ENCODE measurements at places on chromosomes 4 and X.

GRCh38 chr4:120694973-120695372, 227.6 kb downstream of the PRDM5 start:
- no peak for DNase-seq

DNA sequence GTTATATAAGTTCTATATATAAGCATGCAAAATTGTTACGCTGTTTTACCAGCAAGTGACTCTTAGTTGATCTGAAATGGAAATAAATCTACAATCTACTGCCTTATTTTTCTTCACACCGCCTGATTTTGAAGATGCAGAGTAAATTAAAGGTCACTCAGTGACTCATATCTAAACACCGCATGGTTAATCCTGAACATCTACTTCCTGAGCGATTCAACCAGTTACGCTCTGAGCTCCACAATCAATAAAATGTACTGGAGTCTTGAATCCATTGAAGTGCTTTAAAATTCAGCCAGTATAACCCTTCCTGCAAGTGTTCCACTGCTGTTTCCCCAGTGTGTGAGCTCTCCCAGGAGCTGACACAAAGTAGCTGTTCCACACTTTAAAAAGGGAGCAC, 192.8 kb downstream of the SLC7A11 start:
- no peak for DNase-seq

DNA sequence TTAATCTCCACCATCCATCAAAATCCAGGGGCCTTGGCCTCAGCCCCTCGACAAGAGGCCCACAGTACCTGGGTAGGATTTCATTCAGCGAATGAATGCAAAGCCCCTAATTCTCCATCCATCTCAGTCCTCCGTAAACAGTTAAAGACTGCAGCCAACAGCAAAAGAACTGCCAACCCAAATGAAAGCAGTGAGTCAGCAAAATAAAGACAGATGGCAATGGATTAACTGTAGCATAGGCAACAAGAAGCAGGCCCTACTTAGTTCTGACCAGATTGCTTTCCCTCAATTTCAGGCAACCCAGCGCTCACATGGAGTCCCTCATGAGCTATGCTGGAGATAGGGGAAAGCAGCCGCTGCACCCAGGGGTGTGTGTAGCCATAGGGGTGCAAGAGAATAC, 21.4 kb downstream of the PLAC1 start:
- DNase-seq: peak; percentile 51

DNA sequence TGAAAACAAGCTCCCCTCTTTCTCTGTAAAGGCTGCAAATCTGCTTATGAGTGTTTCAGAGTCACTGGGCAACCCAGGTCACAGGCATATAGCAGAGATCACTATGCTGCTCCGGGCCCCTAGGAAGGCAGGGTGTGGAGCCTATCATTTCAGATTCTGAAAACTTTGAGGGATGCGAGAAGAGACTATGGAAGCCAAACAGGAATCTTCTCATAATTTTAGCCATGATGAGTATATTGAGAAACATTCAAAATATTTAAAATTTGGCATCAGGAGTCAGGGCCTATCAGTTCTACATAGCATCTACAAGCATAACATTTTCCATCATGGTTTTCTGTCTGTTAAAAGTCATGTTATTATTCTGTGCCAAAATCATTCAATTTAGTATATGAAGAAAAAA, 61.7 kb upstream of the ATXN3L start:
- no peak for DNase-seq

DNA sequence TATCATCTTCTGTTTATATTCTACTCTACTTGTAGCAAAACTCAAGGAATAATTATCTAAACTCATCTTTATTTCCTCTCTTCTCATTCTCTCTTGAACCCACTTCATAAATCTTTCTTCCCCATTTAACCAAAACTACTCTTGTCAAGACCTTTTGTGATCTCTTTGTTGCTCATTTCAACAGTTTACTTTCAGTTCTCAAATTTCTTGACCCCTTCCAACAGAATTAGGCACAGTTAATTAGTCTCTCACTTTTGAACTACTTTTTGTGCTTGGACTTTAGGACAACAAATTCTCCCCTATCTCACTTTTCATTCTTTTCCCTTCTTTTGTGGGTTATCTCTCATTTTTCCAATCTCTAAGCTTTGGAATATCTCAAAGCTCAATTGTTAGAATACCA, 27.4 kb upstream of the CAMK2D start:
- DNase-seq: no peak

DNA sequence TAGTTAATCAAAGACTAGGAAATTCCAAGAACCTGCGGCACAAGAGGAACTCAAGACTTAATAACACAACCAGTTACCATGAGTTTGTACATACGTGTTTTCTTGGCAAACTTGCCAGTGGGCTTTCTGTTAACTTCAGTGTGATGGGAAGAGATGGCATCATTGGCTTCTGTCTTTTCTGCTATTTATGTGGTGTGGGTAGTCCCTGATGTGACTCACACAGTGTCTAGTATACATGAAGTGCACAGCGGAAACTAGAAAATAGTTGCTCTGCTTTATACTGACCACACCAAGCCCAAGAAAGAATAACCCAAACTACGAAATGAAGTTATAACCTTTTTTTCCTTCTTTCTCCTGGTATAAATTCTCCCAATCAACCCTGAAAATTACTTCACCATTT, 24.5 kb downstream of the DAPP1 start:
- no peak for DNase-seq

GRCh38 chr4:56607926-56608325, 73.2 kb downstream of the HOPX start:
- DNase-seq: no peak

DNA sequence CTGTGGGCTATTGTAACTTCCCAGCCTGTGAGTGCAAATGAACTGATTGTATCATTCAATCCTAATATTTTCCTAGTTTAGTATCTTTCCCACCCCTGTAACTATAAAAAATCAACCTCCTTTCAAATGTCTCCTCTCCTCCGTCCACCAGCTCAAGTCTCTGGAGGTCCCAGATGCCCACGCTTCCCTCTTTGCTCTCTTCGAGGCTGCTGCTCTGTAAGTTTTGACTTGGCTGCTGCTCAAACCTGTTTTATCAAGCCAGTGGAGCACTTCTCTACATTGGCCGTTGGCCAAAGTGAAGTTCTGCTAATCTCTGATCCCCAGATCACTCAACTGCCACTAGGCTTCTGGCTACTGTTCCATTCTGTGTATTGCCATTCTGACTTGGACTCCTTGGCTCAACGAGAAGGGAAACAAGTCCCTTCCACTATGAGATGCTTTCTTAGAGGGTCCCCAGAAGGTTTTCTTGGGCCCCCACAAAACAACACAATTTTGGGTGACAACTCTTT, 60.7 kb upstream of the RAPGEF2 start:
- DNase-seq: peak; percentile 99

GRCh38 chr4:20723019-20723418, 22.8 kb downstream of the PACRGL start:
- DNase-seq: no peak

- DNase-seq: no peak
Observed at GRCh38 chr4:146334862-146335449, 120.6 kb downstream of the REELD1 start.

DNA sequence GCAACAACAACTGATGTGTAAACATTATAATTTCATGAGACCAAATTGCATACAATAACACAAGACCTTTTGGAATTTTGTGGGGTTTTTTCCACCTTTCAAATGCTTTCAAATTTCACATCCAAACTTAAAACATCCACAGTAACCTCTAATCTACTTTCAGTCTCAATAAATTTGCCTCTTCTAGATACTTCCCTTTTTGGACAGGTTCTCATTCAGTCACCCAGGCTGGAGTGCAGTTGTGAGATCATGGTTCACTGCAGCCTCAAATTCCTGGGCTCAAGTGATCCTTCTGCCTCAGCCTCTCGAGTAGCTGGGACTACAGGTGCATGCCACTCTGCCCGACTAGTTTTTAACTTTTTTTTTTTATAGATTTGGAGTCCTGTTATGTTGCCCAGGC, 556.6 kb downstream of the NLGN4X start:
- DNase-seq: no peak

GRCh38 chr4:140136509-140136908, 17.5 kb downstream of the MAML3 start:
- no peak for DNase-seq

- no peak for DNase-seq
Observed at GRCh38 chr4:154039435-154040343, 250.8 kb upstream of the SFRP2 start.

DNA sequence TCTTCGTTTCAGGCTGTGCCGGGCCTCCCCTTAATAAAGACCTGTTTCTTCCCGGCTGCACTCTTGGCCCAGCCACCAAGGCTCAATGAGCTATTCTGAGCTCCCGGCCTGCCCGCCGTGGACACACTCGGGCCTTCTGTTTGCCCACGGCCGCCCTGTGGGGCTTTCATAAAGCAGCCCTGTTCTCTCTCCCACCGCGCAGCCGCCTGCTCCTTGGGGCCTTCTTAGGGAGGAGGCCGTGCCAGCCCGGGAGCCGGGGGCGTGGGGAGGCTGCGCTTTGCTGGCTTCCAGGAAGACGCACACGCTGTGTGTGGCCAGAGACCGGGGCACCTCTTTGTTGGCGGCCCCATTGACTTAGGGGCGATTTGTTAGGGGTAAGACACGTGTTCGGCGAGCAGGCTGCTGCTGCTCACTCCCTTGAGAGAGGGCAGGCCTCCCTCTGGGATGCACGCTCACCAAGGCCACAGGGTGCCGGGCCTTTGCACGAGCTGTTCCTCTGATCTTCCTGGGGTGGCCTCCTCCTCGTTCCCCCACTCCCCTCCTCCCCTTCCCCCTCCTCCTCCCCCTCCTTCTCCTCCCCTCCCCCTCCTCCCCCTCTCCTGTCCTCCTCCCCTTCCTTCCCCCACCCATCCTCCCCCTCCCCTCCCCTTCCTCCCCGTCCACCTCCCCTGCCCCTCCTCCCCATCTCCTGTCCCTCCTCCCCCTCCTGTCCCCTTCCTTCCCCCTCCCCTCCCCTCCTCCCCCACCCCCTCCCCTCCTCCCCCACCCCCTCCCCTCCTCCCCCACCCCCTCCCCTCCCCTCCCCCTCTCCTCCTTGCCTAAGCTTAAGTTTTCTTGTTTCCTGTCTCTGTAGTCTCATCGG, 11.3 kb downstream of the BLOC1S4 start:
- DNase-seq: peak; percentile 32

DNA sequence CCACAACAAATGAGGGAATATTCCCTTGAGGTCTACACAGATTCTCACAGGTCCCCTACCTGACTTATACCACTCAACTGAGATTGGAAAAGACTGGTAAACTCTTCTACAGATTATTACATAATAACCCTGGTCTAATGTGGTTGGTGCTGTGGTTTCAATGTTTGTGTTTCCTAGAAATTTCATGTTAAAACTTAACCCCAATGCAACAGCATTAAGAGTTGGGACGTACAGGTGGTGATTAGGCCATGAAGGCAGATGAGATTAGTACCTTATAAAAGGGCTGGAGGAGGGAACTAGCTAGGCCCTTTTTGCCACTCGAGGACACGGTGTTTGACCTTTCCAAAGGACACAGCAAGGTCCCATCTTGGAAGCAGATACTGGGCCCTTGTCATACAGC, 84.3 kb upstream of the TAPT1 start:
- peak; percentile 30 for DNase-seq

- DNase-seq: no peak
Observed at GRCh38 chrX:119667111-119667878, 25.7 kb downstream of the SEPTIN6 start.

- no peak for DNase-seq
Observed at GRCh38 chr4:39037491-39037825, 5.2 kb upstream of the TMEM156 start.

GRCh38 chrX:103730796-103731493, 20.2 kb downstream of the TMEM31 start:
- DNase-seq: no peak

DNA sequence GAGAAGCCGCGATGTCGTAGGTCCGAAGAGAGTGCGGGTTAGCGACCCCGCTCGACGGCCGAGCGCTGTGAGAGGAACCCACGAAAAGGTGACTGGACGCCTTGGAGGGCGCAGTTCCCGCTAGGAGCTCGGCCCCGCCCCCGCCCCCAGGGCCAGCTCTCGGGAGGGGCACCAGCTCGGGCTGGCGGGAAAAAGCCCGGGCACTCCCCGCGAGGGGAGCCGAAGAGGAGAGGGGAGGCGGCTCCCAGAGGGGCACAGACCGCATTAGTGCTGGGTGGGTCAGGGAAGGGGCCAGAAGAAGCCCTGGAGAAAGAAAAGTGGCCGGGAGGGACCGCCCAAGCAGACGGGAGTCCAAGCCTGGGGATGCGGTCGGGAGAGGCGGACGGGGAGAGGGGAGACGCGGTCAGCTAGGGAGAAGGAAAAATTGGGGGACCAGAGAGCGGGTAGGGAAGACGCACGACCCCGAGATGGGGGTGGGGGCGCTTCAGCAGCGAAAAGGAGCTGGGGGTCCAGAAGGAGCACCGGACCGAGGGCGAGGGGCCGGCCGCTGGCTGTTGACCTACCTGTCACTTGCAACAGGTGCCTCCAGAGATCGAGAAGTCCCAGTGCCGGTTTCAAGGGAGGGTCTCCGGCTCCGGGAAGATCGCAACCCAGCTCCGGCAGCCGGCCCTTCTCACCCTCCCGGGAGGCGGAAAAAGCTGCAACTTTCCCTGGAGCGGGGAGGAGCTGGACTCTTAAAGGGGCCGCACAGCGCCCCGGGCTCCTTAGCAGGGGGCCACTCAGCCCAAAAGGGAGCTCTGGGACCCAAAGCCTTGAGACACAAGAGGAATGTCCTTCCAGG, at the start of gene SYTL4:
Gene SYTL4, minus strand, starts transcription at position 681 of the 841 bp plus-strand sequence. CDS start 30,084 bp downstream, outside the sequence.
- peak; percentile 68 for DNase-seq

- no peak for DNase-seq
Observed at GRCh38 chrX:131747173-131747572, 203.3 kb downstream of the OR13H1 start.

GRCh38 chr4:14532436-14532835, 469.8 kb upstream of the CPEB2 start:
- peak; percentile 8 for DNase-seq

DNA sequence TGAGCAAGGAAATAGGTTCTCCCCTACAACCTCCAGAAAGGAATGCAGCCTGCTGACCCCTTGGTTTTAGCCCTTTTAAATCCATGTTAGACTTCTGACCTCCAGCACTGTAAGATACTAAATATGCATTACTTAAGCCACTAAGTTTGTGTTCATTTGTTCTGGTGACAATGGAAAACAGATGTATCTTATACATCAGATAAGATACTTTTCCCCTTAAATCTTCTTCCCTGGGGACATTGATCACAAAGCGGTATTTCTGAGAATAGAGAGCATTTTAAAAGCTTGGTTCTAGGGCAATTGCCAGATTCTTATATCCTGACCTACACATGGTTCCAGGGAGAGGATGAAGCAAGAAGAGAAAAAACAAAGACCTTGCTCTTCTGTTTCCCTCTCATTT, 6.5 kb upstream of the TMEM184C start:
- DNase-seq: no peak

GRCh38 chr4:183403486-183403885, 41.0 kb upstream of the CDKN2AIP start:
- no peak for DNase-seq

Data from hematopoietic multipotent progenitor cell treated with erythropoietin and hydrocortisone succinate and interleukin-3 and kit ligand, for 4 days (in vitro differentiated cells).